ENCODE measurements at places on chromosomes 1 and 21. TPM values are rescaled to one million over a fixed set of nuclear protein-coding genes. Genes with fewer than 3 reads are reported as not detected.

The BLACAT1 gene
- total RNA-seq, result not detected

The SLC19A2 gene
- 10.5 TPM for total RNA-seq

The HSD3B1 gene
- not detected for total RNA-seq

The DUSP23 gene
- 13.8 TPM for total RNA-seq

The TEDDM1 gene
- total RNA-seq, result not detected

The INTS7 gene
- total RNA-seq, result 21.5 TPM

The DNASE2B gene
- total RNA-seq, result not detected

The SPRR2D gene
- not detected for total RNA-seq

The NUDT4B gene
- 75.6 TPM for total RNA-seq

The CDA gene
- total RNA-seq, result 0.59 TPM

The EPS15 gene
- total RNA-seq, result 79.9 TPM

The CD84 gene
- 0.29 TPM for total RNA-seq

The RAB25 gene
- not detected for total RNA-seq

The SLAMF6 gene
- total RNA-seq, result not detected

The FMN2 gene
- total RNA-seq, result 11.2 TPM

The IL22RA1 gene
- total RNA-seq, result under 0.01 TPM

The CLIC6 gene
- under 0.01 TPM for total RNA-seq

The CD5L gene
- total RNA-seq, result not detected

The NCAM2 gene
- 15.3 TPM for total RNA-seq

The ABCA4 gene
- total RNA-seq, result under 0.01 TPM

The AJAP1 gene
- total RNA-seq, result 0.29 TPM

The FAF1 gene
- total RNA-seq, result 52.2 TPM

The PLXNA2 gene
- 2.7 TPM for total RNA-seq

The ERICH3 gene
- total RNA-seq, result not detected

The RNU1-1 gene
- total RNA-seq, result under 0.01 TPM

The VANGL2 gene
- total RNA-seq, result under 0.01 TPM

The TMCC2 gene
- total RNA-seq, result 2.9 TPM

The HTR6 gene
- total RNA-seq, result not detected

The OR2T33 gene
- not detected for total RNA-seq

The LCE1E gene
- not detected for total RNA-seq

The NRAS gene
- total RNA-seq, result 67.0 TPM

The KCND3 gene
- 6.5 TPM for total RNA-seq

The AMPD1 gene
- total RNA-seq, result not detected

The OSCP1 gene
- total RNA-seq, result 14.5 TPM

The MAP3K21 gene
- under 0.01 TPM for total RNA-seq

Measured in osteoblast (primary cell).